Left ventricle myocardium superior (tissue), 1 donor: ENCODE measurements at places on chromosomes 12 and 14. TPM values are rescaled to one million over a fixed set of nuclear protein-coding genes. Genes with fewer than 3 reads are reported as not detected.

- DNase-seq, result no peak
Measured at GRCh38 chr14:76782885-76783566, 21.8 kb downstream of the VASH1 start.

DNA sequence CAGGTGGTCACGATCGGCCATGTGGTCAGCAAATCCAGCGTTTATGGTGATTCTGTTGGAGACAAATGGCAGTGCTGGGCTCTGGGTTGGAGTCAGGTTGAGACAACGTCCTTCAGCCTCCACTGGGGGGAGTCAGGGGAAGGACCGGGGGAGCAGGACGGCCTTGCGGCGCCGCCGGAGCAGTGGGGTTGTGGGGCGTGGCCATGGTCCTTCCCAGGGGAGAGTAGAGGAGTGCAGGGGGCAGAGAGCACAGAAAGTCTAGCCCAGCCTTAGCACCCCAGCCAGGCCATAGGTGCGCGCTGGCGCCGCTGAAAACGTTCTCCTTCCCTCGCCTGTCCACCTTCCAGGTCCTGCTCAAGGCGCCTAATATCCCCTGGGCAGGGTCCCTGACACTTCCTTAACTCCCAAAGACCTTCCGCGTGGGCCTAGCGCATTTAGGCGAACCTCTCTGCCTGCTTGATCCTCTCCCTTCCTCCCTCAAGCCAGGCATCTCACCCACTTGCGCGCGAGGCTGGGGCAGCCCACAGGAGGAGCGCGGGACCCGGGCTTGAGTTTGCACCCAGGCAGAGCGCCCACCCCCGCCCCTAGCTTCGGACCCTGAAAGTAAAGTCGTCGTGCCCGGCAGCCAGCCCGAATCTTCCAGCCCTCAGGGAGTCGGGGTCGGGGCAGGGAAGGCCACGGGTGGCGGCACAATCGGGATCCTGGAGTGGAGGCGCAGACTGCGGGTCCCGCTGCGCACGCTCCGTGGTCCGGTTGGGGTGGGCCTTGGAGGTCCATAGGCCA, 3.1 kb upstream of the KIF26A start:
- DNase-seq, result peak; percentile 34

GRCh38 chr14:68788275-68788995, 4.4 kb downstream of the ZFP36L1 start:
- no peak for DNase-seq

- no peak for DNase-seq
Measured at GRCh38 chr12:111122458-111122878, 202.1 kb upstream of the MYL2 start.

DNA sequence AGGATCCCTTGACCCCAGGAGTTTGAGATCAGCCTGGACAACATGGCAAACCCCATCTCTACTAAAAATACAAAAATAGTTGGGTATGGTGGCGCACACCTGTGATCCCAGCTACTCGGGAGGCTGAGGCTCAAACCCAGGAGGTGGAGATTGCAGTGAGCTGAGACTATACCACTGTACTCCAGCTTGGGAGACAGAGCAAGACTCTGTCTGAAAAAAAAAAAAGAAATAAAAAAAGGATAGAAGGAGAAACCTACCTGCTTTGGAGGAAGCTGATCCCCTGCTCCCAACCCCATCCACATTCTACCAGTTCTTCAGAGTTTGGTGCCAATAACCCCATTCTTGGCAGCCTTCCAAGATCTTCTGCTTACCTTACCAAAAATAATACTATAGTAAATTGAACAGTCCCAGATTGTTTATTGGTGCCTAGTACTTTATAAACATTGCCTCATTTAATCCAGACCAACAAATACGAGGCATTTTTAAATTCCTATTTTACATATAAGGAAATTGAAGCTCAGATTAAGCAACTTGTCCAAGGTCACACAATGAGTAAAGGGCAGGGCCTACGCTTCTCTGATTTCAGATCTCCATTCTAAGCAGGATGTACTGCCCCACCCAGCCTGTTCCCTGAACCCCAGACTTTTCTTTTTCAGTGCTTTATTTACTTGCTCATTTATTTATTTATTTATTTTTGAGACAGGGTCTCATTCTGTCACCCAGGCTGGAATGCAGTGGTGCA, 33.2 kb upstream of the FAM222A start:
- DNase-seq, result no peak

TDRD9 gene
- 2.2 TPM for total RNA-seq

NRIP2 gene
- 1.1 TPM for total RNA-seq
